ENCODE measurements at places on chromosomes 5 and 9. TPM values are rescaled to one million over a fixed set of nuclear protein-coding genes. Genes with fewer than 3 reads are reported as not detected.

HBEGF gene
- 12.1 TPM for total RNA-seq

GRCh38 chr9:91150998-91151717, 210.6 kb downstream of the AUH start:
- DNase-seq, result no peak

- DNase-seq, result no peak
Measured at GRCh38 chr5:76716456-76717157, 681 bp downstream of the F2R start.

DNA sequence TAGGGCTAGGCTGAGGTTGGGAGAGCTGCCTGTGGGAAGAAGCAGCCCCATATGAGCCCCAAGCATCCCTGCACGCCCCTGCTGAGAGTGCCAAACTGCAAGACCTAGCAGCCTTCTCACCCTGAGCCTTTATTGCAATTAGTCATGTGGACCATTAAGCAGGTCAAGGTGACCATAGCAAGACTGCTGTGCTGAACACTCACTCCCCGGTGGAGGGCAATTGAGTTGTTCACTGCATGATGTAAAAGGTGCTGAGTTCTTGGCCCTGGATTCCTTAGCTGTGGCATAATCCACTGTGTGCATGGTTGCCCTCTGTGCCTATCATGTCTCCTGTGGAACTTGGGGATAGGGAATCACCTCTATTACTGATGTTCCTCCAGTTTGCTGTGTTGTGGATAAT, 131.1 kb downstream of the FOXD1 start:
- DNase-seq, result no peak

Measured in dermis microvascular lymphatic vessel endothelial cell (primary cell).